ENCODE measurements at places on chromosomes 3 and 15.
A peak's percentile ranks its signal among the peaks of the same experiment; 100 is the strongest.

DNA sequence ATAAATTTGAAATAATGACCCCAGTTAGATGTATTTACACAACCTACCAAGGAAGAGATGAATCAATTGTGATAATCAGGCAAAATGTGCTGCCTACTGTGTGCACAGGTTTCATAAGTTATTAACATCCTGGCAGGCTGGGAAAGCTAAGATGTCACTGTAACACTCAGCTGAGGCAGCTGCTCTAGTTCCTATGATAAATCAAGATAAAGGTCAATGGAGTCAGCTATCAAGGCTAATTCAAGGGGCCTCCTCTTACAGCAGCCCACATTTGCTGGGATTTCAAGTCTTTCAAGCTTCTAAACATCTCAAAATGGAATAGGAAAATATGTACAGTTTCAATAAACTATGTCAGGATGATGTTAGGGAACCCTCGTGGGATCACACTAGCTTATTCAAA is 70.7 kb upstream of the PYGO1 start:
- DNase-seq = no peak

DNA sequence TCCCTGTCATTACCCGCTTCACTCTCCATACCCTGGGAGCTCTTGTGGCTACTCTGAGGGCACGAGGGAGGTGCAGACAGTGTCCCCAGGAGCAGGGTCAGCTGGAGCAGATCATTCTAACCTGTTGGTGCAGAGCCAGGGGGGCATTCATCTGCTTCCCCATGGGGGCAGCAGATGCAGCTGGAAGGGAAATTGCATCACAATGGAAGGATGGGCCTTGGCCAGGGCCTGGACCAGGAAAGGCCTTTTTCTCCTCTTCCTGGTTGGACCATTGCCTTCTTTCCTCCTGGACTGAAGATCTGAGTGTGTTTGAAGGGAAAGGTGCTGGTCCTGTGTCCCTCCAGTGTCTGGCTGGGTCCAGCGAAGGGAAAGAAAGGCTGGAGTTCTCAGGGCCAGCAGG is 55.7 kb downstream of the EPHB1 start:
- DNase-seq = no peak

- DNase-seq = peak; percentile 17
Measured at GRCh38 chr3:104805508-104805907, 561.2 kb upstream of the ALCAM start.

GRCh38 chr3:152047465-152047864 is 174.0 kb downstream of the SUCNR1 start:
- DNase-seq = no peak

GRCh38 chr15:60871731-60872130 is 357.4 kb downstream of the RORA start:
- no peak for DNase-seq

GRCh38 chr3:53602866-53603265 is 108.5 kb downstream of the CACNA1D start:
- DNase-seq = no peak

DNA sequence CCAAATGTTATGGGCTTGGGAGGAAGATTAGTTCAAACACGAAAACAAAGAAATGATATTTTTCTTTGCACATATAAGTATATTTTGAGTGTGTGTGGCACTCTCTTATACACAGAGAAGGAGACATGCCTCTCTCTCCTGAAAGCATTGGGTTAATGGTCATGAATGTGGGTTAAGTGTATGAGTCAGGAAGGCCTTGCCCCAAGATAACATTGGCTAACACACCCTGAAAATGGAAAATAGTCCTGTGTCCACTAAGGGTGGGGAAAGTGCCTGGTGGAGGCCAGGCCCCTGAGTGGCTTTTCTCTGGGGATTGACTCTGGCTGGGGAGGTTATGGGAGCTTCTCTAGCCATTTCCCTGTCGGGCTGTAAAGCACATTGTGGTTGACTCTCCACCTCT is 332.7 kb upstream of the ONECUT1 start:
- no peak for DNase-seq

DNA sequence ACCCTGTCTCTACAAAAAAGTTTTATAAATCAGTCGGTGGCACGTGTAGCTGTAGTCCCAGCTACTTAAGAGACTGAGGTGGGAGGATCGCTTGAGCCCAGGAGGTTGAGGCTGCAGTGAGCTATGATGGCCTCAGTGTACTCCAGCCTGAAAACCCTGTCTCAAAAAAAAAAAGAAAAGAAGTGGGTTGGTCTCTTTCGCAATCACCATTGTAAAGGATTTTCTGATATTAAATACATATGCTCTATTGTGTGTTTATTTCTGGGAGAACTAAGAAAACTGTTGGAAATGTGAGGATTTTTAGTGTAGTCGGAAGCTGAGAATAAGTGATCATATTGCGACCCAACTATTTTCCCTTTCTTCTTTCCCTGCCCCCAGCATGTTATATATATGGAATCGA is 7.5 kb downstream of the ZNF710 start:
- no peak for DNase-seq

- DNase-seq = no peak
Measured at GRCh38 chr3:99131876-99132275, 230.4 kb upstream of the DCBLD2 start.

GRCh38 chr3:48565591-48566400 is 2.2 kb upstream of the UCN2 start:
- DNase-seq = no peak

GRCh38 chr3:71583566-71584393 is at the start of gene FOXP1:
TSS of gene FOXP1 (minus strand) at chr3:71583728. CDS start at chr3:71198381, 385,347 bp downstream.
- peak; percentile 62 for DNase-seq

- no peak for DNase-seq
Measured at GRCh38 chr3:24355806-24356205, 138.8 kb downstream of the THRB start.

- DNase-seq = no peak
Measured at GRCh38 chr3:165607221-165607620, 230.0 kb downstream of the BCHE start.

GRCh38 chr3:10876661-10877060 is 60.6 kb downstream of the SLC6A11 start:
- no peak for DNase-seq

DNA sequence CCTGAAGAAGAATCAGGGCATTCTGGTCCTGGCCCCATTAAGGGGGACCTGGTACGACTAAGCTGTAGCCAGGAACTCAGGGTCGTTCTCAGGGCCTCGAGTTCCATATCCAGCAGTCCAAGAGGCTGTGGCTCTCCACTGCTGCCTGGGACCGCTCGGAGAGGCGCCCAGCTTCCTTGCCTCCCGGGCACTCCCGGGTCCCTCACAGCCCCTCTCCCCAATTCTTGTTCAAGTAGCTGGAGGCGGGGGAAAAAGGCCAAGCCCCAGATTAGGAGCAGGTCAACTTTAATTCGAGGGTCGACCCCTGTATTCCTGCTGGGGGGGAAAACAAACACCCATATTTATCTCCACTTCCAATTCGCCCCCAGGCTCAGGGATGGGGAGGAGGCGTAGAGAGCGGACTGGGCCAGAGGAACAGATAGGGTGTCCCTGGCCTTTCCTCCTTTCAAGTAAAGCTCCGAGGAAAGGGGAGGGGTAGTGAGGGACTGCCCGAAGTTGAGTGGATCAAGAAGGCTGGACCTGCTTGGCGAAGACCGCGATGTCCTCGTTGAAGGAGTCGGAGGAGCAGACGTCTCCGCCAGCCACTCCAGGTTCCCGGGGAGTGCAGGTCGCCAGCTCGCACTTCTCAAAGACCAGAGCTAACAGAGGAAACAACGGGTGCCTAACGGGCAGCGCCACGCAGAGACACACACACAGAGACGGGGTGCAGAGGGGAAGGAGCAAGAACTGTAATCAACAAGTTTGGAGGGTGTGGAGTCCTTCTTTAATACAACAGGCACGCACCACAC is 4.4 kb downstream of the MEIS2 start:
- no peak for DNase-seq

DNA sequence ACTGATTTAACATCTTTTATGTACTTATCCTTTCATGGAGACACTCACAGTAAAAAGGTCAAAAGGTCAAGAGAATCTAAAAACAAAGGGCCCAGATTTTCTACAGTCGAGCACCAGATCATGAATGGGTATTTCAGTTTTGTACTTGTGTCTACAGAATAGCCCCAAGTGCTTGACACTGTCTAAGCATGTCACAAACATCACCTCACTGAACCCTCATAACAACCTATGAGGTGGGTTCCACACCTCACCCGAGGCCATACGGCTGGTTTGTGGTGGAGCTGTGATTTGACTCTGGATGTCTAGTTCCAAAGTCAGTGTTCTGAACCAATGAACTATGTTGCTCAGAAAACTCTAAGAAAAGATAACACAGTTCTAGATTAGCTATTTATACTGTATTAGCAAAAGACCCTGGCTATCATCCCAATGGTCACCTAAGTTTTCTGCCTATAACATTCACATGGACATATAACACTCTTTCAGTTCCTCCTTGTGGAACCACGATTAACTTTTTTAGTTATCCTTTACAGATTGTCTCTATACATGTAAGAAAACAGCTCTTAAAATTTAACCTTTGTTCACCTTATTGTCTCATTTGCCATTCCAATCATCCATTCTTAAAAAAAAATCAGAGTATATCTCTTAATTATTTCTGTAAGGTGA is 25.5 kb downstream of the TM6SF1 start:
- no peak for DNase-seq

GRCh38 chr3:169528289-169528688 is 135.2 kb downstream of the MECOM start:
- no peak for DNase-seq

DNA sequence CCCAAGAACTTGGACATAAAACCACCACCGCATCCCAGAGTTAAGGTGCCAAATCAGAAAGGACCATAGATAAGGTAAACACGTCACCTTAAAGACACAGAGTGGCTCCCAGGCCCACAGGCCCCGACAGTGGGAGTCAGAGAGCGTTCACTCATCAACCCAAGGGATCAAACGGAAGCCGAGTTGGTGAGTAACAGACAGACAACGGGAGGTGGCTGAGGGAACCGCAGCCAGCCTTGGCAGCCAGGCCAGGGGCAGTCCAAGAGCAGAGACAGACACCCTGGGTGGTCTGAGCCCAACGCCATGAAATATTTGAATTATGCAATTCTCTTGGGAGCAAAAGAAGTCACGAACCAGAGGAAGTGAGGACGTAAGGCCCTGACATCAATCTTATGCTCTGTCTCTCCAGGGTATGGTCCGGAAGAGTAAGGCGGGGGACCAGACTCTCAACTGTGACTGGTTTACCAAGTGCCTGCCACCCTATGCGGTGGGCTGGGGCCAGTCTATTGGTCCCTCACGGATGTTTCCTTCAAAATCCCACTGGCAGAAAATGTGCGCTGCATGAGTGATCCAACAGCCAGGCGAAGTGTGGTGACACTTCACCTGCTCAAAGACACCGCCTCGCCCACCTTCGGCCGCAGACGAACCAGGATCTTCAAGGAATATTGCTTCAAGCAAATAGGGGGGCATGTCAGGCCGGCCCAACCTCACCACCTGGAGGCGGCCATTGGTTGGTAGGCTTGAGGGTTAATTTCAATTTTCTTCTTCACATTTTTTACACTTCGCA is 34.3 kb downstream of the TMEM44 start:
- DNase-seq = no peak

All from NCI-H2171 (cell line).